CD4-positive, alpha-beta T cell treated with Interleukin-6 at 100 ng/mL for 8 hours (primary cell): ENCODE measurements at places on chromosomes 16 and 17.
A peak's percentile ranks its signal among the peaks of the same experiment; 100 is the strongest.

- peak; percentile 32 for DNase-seq
Measured at GRCh38 chr16:66728117-66728787, 23.2 kb downstream of the DYNC1LI2 start.

DNA sequence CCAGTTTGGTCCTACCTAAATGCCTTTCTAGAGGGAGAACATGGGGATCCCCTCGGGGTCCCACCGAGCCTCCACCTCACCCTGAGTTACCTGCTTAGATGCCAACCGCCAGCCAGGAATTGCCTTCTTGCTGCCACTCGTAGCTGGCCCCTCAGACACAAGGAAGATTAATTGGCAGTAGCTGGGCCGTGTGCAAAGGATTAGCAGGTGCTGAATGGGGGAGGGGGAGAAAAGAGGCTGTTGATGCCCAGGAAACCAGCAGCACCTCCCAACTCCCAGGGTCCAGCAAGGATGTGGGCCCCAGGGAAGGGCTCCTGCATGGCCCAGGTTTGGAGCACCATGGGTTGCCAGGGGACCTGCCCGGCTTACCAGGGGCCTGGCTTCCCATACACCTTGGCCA is at the start of gene CNGB1:
TSS of gene CNGB1 (minus strand) at position 159 of the 400 bp plus-strand sequence. CDS start 3,842 bp downstream, outside the sequence.
- DNase-seq = no peak

DNA sequence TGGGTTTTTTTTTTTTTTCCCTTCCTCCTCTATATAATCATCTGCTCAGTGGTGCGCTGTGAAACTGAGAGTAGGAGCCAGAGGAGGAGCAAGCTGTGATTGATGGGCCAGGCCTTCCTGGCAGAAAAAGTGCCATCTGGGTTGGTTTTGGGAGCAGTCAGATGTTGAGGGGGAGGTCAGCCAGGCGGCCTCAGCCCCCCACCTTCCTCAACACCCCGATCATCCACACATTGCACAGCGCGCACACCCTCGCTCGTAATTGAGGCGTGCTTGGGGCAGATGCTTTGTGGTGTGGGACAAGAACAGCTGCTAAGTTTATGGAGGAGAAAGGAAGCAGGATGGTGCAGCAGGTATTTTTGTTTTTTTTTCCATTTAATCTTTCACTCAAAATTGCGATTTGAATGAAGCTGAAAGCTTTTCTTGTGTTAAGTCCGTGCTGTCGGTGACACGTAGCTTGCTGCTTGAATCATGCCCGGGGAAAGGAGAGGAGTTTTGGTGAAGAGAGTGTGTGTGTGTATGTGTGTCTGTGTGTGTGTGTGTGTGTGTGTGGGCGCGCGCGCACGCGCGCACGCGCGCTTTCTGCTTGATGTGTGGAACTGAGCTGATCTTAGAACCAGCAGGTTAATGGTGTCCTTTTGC is 177.4 kb downstream of the RBFOX1 start:
- DNase-seq = no peak

GRCh38 chr17:44006598-44007345 is 2.4 kb downstream of the NAGS start:
- DNase-seq = peak; percentile 99

- no peak for DNase-seq
Measured at GRCh38 chr16:1193143-1193824, 31.8 kb downstream of the TPSG1 start.

DNA sequence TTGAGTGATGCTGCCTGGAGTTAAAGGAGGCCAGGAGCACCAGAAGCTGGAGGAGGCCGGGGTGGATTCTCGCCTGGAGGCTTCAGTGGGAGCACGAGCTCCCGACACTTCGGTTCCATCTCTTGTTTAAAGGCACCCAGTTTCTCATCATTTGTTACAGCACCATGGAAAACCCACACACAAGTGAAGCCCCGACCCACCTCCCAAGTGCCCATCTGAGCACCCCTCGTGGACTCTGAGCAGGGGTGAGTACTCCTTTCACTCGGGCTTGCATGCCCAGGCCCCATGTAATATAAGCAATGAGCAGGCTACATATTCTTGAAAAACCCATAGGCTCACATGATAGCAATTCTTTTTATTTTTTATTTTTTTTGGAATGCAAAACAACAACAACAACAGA is 196.9 kb upstream of the MAF start:
- DNase-seq = no peak

GRCh38 chr16:74623214-74623838 is 16.4 kb upstream of the GLG1 start:
- peak; percentile 47 for DNase-seq

DNA sequence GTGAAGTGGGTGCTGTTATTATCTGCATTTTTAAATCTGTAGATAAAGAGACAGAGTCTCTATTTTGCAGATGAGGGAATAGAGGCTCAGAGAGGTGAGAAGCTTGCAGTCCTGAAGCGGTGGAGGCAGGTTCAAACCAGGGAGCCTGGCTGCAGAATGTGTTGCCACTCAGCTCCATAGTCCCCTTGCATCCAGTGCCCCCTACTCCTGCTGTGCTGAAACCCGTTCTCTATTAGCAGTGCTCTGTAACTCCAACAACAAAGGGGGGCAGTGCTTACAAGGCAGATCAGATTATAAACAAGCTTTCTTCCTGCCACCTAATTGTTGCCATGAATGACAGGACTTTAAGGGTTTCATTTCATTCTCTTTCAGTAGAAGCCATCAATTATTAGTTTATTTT is 118.1 kb upstream of the CACNG3 start:
- no peak for DNase-seq

GRCh38 chr16:49439676-49440075 is 66.1 kb downstream of the C16orf78 start:
- DNase-seq = no peak
